ENCODE measurements at places on chromosomes 4 and X.

DNA sequence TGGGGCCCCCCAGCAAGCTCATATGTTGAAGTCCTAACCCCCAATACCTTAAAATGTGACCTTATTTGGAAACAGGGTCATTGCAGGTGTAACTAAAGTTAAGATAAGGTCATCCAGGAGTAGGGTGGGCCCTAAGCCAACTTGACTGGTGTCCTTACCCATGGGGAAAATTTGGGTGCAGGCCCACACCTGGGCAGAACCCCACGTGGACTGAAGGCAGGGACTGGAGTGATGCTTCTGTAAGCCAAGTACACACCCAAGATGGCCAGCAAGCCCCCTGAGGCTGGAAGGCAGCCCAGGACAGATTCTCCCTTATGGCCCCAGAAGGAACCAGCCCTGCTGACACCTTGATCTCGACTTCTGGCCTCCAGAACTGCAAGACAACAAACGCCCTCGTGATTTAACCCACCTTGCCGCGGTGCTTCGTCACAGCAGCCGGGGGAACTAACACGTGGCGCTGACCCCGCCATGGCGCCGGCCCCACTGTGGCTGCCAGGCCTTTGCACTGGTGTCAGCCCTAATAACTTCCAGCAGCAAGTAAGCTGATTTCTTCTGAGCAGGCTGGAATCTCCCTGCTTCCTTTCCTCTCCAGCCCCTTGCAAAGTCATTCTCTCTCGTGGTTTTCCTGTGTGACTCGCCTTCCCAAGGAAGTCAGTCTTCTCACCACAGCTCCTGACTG, 23.2 kb upstream of the MXD4 start:
- peak; percentile 4 for DNase-seq

GRCh38 chrX:74419864-74420195, 1.5 kb upstream of the SLC16A2 start:
- DNase-seq: no peak

DNA sequence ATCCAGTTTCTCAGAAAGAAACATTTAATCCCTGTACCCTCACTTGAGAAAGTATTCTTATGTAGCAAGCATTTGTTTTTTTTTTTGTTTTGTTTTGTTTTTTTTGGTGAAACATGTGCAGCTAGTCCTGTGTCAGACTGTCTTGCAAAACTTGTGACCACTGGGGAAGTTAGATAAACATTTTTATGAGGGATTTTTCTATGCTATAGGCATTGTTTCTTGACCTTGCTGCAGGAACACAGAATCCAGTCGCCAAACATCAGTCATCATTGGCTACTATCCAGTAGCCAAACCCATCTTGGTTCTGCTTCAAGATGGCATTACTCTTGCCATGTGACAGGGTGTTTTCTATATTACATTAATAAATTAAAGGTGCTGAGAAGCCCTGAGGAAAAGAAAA, 7.7 kb upstream of the MAPK10 start:
- no peak for DNase-seq

- DNase-seq: no peak
Observed at GRCh38 chr4:75745161-75745560, 20.8 kb downstream of the USO1 start.

DNA sequence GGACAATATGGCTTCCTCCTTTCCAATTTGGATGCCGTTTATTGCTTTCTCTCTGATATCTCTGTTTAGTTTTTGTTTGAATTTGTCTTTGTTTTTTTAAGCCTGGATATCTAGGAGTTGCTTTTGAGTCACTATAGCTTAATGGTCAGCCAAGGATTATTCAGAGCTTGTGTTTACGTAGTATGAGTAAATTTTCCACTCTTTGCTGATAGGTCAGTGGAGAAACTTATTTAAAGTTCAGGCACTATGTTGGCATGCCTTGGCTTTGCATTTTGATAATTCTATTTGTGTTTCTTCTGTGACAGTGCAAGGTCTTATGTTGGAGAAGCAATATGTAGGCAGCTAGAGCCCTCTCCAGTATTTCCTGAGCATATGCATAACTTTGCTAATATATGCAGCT, 315.2 kb downstream of the GRID2 start:
- no peak for DNase-seq

GRCh38 chr4:88503344-88503743, 20.2 kb downstream of the PYURF start:
- no peak for DNase-seq

DNA sequence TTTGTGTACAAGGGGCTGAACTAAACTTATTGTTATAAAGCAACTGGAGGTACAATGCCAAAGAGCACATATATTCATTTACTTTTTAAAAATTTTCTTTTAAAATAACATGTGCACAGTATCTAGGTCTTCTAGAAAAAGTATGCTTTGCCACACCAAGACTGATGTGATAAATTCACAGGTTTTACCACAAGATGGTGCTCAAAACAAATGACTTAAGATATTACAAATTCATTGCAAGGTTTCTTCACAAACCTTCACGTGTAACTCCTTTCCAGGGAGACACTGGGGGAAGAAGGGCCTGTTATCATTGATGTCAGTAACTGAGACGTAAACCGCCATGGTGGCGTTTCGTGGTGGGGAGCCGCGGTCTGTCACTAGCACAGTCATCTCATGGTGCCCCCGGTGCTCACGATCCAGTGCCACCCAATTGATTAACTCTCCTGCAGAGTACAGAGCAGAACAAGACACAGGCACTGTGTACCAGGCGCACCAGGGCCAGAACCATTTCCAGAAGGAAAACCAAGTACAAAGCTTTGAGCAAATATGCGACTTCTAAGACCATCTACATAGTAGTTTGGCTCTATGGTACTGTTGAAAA, 162.2 kb downstream of the DCHS2 start:
- no peak for DNase-seq

DNA sequence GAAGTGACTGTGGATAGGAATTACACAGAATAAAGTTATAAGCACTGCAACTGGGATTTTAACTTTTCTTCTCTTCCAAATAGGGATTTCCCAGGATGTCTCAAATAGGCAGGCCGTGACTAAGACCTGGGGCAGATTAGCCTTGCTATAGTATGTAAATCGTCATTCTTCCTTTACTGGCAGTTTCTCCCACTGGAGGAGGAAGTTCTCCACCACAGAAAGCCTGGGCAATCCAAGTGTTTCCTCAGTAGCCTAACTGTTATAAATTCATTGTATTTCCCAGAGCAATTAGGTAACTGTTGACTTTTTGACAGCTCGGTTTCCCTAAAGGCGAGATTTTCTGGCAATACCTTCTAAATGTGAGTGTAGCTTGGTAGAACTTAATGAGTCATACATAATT, at the start of gene TNIP3:
Gene TNIP3, minus strand, starts transcription at position 31 of the 400 bp plus-strand sequence. CDS start 196 bp downstream, outside the sequence.
- DNase-seq: no peak

DNA sequence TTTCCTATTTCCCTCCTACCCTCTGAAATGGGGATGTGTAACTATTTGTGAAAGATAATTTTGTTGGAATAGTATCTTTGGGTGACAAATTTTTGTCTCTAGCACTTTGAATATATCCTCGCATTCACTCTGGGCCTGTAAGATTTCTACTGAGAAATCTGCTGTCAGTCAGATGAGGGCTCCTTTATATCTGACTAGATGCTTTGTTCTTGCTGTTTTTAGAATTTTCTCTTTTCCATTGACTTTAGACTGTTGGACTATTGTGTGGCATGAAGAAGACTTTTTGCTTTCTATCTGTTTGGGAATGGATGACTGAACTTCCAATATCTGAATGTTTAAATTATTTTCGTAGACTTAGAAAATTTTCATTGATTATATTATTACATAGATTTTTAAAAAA, 54.2 kb upstream of the GRID2 start:
- DNase-seq: no peak
